ENCODE measurements at places on chromosomes 2 and 18.

- DNase-seq: no peak
Observed at GRCh38 chr18:75714766-75715165, 287.3 kb upstream of the SMIM21 start.

DNA sequence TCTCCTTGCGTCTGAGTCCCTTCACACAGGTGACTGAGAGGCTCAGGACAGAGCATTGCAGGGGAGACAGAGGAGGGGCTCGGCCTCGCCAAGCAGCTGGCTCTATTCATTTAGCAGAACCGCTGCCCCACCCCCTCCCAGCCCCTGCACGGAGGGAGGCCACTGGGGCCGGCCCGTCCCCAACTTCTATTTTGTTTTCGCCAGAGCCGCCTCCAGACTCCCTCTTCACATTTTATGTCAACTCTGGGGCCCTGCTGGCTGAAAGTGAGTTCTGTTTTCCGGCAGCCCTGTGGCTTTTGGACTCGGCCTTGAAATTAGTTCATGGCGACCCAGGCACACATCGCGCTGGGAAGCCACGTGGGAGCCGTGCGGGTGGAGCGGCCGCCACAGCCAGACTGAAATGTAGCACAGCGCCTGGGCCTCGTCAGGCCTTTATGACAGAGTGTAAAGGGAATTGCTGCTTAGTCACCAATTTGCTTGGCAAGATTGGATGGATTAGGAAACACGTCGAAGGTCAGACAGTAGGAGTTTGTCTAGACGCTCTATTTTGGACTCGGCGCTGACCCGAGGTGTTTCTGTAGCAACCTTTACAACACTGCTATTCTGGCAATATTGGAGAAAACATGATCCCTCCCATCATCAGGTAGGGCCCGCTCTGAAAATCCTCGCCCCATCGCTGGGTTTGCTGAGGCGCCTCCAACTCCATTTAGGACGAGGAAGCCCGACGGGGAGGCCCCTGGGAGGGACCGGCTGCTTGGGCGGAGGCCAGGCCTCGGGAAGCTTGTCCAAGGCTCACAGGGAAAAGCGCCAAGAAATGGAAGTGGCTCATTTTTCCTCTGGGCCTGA is 90.7 kb upstream of the CTDP1 start:
- peak; percentile 72 for DNase-seq

GRCh38 chr18:22913861-22914260 is 19.3 kb upstream of the RBBP8 start:
- DNase-seq: no peak

DNA sequence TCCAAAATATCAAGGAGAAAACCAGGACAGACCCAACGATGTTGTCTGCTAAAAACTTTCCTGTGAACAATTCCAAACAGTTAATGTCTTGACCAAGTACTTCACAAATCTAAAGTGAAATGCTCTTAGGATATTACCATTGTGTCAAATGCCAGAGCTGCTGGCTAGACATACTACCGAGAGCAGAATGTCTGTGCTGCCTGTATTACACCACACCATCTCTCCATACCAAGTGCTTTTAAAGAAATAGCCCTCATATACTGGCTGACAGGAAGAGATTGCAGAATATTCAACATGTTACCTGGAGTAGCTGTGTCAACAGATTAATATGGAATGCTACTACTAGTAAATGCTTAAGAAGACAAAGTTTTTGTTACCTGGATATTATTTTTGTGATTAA is 18.6 kb downstream of the IAH1 start:
- no peak for DNase-seq

DNA sequence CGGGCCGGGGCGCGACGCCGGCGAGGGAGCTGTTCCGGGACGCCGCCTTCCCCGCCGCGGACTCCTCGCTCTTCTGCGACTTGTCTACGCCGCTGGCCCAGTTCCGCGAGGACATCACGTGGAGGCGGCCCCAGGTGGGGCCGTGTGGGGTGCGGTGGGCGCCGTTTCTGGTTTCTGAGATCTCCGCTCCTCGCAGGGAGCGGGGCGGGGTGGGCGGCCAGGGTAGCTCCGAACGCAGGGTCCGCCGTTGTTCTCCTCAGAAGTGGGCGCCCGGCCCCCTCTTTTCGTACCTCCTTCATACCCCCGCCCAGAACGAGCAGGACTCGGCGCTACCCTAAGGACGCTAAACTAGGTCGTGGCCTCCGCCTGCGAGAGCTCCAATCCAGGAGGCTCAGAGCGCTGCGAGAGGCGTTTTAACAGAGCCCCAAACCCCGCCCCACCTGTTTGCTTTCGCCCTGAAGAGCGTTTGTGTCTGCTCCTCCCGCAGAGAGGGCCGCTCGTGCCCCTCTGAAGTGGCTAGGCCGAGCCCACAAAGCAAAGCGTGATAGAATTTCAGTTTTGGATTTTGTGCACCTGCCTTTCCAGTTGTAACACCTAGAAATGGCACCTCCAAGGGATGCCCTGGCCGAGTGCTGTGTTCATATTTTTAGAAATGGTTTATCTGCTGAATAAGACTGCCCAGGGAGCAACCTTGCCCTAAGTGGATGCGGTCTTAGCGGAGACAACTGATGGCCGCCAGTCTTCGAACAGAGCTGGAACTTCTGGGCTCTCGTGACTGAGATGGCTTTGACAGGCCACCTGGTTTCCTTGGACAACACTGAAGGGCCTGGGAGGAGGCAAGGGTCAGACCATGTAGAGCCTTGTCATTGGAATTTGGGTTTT is 626 bp downstream of the CAPN10 start:
- DNase-seq: no peak

- DNase-seq: no peak
Observed at GRCh38 chr2:98134172-98135005, 47.4 kb downstream of the VWA3B start.

- no peak for DNase-seq
Observed at GRCh38 chr2:85470850-85471800, 52.6 kb downstream of the SH2D6 start.

DNA sequence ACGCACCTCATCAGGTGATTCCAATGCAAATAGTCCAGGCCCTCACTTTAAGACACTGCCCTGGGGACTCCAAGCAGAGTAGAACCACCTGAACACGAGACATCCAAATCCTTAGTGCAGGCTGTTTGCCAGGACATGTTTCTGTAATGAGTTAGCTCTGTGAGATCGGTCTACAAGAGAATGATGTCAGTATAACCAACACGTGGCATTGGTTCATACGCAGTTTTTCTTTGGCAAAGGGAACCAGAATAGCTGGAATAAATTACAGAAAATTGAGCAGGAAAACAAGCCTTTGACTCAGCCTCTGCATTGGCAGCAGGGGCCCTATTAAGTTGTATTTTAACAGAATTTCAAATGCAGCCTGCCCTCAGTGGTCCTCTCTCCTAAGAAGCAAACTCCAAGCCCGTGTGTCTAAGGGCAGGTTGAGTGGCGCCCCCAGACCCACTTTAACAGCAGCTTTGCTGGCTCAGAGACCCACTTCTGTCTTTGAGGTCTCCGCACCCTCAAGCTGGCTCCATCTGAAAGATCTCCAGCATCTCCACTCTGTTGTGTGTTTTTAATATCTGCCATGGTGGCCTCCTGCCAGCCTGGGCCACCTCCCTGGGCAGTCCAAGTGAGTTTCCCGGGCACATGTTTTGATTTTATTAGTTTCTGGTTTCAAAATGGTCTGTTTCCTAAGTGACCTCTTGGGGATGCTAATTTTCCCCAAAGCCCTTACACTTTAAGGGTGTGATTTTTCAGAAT is 61.3 kb downstream of the ALPK2 start:
- DNase-seq: peak; percentile 95

DNA sequence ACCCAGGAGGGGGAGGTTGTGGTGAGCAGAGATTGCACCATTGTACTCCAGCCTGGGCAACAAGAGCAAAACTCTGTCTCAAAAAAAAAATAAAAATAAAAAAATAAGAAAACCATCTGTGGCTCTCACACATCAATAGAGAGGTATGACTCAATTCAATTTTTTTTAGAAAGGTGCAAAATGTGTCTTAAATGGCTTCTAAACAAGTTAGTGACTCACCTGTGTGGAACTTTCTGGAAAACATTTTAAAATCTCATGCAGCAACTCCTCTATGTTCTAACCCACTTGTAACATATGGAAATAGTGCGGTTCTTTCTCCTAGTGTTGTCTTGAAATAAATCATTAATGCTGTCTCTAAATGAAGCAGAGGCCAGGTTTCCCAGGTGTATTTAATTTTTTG is 10.7 kb upstream of the SULT1C4 start:
- no peak for DNase-seq

DNA sequence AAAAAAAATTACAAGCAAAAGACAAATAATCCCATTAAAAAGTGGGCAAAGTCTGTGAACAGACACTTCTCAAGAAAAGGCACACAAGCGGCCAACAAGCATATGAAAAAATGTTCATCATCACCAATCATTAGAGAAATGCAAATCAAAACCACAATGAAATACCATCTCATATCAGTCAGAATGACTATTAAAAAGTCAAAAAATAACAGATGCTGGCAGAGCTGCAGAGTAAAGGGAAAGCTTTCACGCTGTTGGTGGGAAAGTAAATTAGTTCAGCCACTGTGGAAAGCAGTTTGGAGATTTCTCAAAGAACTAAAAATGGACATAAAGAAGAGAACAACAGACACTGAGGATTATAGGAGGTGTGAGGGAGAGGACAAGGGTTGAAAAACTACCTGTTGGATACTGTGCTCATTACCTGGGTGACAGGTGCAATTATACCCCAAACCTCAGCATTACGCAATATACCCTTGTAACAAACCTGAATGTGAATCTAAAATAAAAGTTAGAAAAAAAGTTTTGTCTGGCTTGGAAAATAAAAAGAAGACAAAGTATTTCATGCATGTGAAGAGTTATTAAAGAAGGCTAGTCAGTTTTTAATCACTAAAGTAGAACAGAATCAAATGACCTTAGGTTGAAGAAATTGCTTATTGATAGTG is 8.7 kb upstream of the ACSL3 start:
- no peak for DNase-seq

- DNase-seq: no peak
Observed at GRCh38 chr2:55720417-55720816, 26.8 kb upstream of the PNPT1 start.

DNA sequence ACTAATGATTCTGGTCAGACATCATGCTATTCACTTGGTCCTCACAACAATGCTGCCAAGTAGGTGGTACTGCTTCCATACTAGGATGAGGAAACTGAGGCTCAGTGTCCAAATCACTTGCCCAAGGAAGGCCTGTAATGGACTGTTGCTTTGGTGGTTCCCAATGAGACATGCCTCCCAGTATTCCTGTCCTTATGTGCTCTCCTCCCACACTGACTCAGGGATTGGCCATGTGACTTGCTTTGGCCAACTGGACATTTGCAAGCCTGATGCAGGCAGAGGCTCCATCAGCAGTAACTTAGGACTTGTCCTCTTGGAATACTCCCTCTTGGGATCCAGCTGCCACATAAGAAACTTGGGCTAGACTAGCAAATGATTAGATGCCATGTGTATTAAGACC is 3.0 kb downstream of the FBXO41 start:
- DNase-seq: no peak

GRCh38 chr2:201126308-201127151 is 10.6 kb downstream of the CFLAR start:
- no peak for DNase-seq

GRCh38 chr2:126639276-126639675 is 16.7 kb upstream of the GYPC start:
- no peak for DNase-seq

DNA sequence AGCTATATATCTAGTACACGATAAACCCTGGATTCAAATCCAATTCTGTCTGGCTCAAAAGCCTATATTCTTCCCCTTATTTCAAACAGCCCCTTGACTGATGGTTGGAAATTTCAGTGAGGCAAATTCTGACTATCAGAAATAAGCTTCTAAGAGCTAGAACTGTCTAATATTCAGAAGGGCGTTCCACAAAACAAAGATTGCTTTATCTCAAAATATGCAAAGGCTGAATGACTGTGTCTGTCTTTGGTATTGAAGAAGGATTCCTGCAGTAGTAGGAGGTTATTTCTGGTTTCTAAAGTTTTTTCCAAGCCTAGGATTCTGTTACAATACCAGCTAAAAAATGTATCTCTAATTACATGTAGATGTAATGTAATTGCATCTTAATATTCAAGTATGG is 31.1 kb downstream of the DRC1 start:
- DNase-seq: no peak

- no peak for DNase-seq
Observed at GRCh38 chr18:2874765-2875164, 28.0 kb downstream of the EMILIN2 start.

DNA sequence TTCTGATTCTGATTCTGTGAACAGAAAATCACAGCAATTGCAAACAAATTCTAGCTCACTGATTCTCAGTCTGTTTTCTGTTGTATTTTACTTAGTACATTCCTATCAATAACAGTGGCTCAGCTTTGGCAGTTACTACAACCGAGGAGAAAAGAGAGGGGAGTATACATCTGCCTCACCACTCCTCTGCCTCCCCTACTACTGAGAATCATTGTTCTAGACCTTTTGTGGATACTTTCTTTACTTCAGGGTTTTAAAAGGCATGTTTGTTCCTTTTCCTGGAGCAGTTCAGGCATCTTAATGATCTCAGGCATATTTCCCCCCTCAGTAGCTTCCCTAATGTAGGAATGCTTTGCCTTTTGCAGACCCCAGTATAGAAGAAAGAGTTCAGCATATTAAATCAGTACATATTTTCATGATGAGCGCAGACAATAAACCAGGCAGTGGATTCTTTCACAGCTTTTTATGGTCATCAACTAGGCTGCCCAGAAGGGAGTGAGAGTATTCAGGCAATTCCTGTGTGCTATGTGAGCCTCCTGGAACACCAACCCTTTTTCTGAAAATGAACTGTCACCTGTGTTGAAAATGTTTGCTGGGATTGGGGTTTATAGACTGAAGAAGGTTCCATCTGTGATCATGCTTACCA is 10.3 kb downstream of the STAMBP start:
- DNase-seq: no peak

- DNase-seq: no peak
Observed at GRCh38 chr2:237411683-237412423, 2.1 kb downstream of the COL6A3 start.

GRCh38 chr2:79596403-79596802 is 83.6 kb downstream of the CTNNA2 start:
- DNase-seq: no peak

GRCh38 chr2:221570321-221570935 is 1.7 kb downstream of the EPHA4 start:
- no peak for DNase-seq

- DNase-seq: no peak
Observed at GRCh38 chr2:8677646-8678592, 3.9 kb upstream of the ID2 start.

- DNase-seq: peak; percentile 53
Observed at GRCh38 chr2:165901620-165902298, 51.8 kb downstream of the TTC21B start.

- peak; percentile 79 for DNase-seq
Observed at GRCh38 chr2:238523158-238524110, 96.7 kb downstream of the ASB1 start.

DNA sequence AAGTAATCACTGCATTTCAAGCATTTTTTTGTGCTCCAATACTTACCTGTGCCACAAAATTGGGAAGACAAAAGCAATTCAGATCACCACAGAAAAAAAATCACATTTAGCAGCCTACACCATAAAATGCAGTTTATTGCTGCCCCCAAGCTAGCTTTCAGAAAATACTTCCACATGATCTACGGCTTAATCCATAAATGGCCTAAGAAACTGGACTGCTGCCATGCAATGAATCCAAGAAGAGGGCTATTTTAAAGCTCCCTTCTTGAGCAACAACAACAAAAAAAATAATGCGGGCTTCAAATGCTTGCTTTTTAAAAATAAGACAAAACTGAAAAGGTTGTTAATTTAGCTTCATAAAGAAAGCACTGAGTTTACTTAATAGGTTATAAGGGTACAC is 272.3 kb downstream of the RAD51AP2 start:
- no peak for DNase-seq

GRCh38 chr2:40226637-40227036 is 225.3 kb downstream of the SLC8A1 start:
- no peak for DNase-seq

- DNase-seq: no peak
Observed at GRCh38 chr18:35110554-35111485, 69.6 kb downstream of the MAPRE2 start.

Measured in BJ (cell line).